ENCODE measurements at places on chromosomes 2 and 18.

GRCh38 chr18:67123901-67124300 lies 392.6 kb downstream of the DSEL start:
- no peak for DNase-seq

GRCh38 chr2:65158557-65158956 lies 28.7 kb upstream of the RAB1A start:
- DNase-seq: no peak

- no peak for DNase-seq
Measured at GRCh38 chr2:180573951-180574350, 406.5 kb upstream of the UBE2E3 start.

GRCh38 chr18:3665780-3666525 lies 216.0 kb downstream of the TGIF1 start:
- peak; percentile 56 for DNase-seq

DNA sequence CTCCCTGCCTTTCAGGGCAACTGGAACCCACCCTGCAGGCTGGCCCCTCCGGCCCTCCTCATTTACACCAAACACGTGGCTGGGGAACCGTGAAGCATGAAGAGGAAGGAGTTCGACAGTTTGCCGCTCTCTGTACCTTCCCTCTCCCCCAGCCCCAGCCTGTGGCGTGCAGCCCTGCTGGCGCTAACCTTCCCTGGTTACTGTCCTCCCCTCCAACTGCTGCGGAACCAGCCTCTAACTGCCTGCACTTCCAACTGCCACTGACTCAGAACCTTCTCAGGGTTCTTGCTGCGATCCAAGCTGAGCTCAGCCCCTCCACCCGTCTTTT lies 19.2 kb upstream of the GNAL start:
- no peak for DNase-seq

GRCh38 chr2:240219208-240219890 lies 78.9 kb upstream of the OTOS start:
- DNase-seq: no peak

Data from stimulated activated naive CD4-positive, alpha-beta T cell treated with Interleukin-2 at 50 U/mL for 16 hours (primary cell).